Activated T-helper 9 cell treated with anti-CD3 and anti-CD28 coated beads, Interleukin-2, amount 50 U/mL, for 16 hours (primary cell): ENCODE measurements at places on chromosomes 1 and 21.

- DNase-seq: no peak
These were observed 7.5 kb downstream of the KCNA10 start for GRCh38 chr1:110511436-110511835.

GRCh38 chr21:14453339-14454015, 70.5 kb upstream of the HSPA13 start:
- DNase-seq: no peak

- DNase-seq: no peak
These were observed 447.3 kb downstream of the AGBL4 start for GRCh38 chr1:49576327-49576901.

- no peak for DNase-seq
These were observed 8.6 kb upstream of the EDN2 start for GRCh38 chr1:41493117-41493536.

DNA sequence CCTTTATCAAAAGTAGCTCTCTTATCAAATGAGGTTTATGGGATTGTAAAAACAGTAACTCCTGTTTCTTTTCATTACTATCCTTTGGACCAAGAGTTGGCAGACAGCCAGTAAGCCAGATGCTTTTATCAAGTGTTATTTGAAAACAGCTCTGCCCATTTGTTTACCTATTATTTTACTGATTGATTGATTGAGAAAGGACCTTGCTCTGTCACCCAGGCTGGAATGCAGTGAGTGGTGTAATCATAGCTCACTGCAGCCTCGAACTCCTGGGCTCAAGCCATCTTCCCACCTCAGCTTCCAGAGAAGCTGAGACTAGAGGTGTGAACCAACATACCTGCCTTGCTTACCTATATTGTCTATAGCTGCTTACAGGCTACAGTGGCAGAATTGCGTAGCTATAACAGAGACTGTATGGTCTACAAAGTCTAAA, 3.6 kb downstream of the PRKAB2 start:
- DNase-seq: no peak

DNA sequence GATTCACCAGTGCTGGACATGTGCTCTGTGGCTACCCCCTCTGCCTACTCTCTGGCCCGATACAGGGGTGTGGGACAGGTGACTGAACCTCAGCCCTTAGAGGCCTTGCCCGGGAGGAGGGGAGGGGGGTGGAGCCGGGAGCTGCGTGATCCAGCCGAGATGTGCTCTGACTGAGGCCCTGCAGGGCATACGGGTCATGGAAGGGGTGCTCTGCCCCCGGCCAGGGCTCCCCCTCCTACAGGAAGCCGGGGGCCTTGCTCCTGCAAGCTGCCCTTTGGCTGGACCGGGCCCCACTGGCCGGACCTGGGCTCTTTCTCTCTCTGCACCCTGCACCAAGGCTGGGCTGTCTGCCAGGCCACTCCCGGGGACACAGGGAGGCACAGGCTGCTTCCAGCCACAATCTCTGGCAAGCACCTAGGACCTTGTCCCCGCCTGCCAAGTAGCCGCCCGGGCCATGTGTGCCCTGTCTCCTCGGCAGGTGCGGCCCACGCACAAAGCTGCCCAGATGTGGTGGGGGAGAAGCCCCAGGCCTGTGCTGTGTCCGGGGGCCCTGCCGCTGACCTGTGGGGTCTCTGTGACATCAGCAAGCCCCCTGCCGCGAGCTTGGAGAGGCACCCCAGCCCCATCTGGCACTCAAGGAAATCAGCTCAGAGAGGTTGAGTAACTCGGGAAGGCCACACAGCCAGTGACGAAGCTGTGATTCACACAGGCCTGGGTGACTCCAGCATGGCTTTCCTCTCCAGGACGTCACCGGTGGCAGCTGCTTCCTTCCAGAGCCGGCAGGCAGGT, 1.5 kb downstream of the SCNN1D start:
- no peak for DNase-seq
